Activated T-helper 1 cell treated with Interleukin-2 at 50 U/mL for 16 hours (primary cell): ENCODE measurements at places on chromosomes 12 and 14.

- DNase-seq: no peak
Measured at GRCh38 chr12:1073652-1074051, 82.6 kb downstream of the ERC1 start.

DNA sequence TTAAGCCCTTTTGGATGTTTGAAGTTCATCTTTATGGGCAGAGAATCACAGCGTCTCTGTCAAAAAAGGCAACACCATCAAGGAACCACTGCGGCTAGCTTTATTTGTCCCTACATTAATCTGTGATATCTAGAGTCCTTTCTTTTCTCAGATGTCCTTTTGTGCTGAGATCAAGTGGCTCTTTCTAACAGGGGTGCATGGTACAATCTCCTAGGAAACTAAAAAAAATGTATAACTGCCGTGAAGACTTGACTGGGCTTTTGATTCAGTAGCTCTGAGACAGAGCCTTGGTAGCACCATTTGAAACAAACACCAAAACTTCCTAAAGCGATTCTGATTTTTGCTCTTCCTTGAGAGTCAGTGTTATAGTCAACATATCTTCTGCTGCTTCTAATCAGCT lies 33.3 kb downstream of the KCNK13 start:
- no peak for DNase-seq

GRCh38 chr12:17971850-17972249 lies 118.1 kb downstream of the RERGL start:
- no peak for DNase-seq

- DNase-seq: peak; percentile 20
Measured at GRCh38 chr12:6635375-6635855, 344 bp downstream of the LPAR5 start.

DNA sequence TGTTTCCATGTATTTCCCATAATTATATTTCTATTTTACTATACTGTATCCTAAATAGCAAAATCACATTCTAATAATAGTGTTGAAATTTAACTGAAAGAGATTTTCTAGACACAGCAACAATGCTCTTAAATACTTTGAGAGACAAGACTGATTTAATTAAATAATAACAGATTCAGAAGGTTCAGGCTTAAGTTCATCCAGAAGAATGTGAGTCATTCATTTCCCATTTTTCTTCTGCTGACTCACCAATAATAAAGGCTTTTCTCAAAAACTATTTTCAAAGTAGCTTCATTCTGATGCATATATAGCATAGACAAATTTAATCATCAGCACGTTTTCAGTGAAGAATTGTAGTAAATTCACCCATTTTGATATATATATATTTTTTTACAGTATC lies 481.4 kb downstream of the MDGA2 start:
- DNase-seq: no peak

DNA sequence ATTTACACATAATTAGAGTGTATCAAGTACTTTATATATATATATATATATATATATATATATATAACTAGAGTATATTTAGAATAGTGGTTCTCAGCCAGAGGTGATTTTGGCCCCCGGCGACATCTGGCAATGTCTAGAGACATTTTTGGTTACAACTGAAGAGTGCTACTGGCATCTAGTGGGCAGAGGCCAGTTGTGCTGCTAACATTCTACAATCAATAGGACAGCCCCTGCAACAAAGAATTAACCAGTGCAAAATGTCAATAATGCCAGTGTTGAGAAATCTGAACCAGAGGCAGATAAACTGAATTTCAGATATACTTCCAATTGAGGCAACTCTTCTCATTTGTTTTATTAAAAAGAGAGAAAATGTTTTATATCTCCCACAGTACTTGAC lies 8.9 kb downstream of the GTF2A1 start:
- DNase-seq: no peak

GRCh38 chr14:105944632-105945610 lies 418.5 kb downstream of the TMEM121 start:
- peak; percentile 60 for DNase-seq

- DNase-seq: no peak
Measured at GRCh38 chr12:94318181-94318580, 141.5 kb downstream of the CEP83 start.

DNA sequence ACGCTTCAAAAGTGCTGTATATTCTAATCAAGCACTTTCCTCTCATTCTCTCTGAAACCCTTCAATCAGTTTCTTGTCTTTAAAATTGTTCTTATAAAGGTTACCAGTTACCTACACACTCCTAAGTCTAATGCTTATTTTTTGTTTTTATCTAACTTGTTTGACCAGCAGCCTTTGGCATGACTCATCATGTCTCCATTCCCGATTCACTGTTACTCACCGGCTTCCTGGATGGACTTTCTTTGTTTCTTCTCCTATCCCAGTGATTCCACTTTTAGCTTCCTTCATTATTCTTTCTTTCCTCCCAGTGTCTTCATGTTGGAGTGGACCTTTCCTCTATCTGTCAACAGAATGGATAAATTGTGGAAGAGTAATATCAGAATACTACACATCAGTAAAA lies 368.6 kb upstream of the CCDC196 start:
- no peak for DNase-seq

GRCh38 chr14:23171222-23171975 lies 12.1 kb downstream of the SLC7A8 start:
- no peak for DNase-seq

DNA sequence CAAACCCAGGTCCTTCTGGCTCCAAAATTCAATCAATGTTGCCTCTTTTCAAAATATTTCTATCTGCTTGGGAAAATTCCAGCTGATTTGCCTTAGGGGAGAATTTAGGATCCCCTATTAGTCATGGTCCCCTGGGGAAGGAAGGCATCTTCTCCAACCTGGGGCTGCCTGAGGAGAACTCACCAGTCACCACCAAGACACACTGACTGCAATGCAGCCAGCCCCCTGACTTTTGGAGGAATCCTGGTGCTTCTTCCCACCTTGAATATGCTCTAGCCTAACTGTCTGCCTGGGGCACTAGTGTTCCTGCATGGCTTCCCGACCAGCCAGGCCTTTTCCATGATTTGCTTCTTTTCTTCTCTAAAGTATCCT lies 71.8 kb upstream of the BCL2L14 start:
- DNase-seq: no peak

DNA sequence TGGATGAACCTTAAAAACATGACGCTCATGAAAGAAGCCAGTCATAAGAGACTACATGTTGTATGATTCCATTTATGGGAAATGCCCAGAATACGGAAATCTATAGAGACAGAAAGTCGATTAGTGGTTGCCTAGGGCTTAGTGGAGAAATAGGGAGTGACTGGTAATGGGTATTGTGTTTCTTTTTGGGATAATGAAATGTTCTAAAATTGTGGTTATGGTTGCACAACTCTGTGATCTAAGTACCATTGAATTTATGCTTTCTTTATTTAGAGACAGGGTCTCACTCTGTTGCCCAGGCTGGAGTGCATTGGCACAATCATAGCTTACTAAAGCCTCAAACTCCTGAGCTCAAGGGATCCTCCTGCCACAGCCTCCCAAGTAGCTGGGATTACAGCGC lies 8.0 kb downstream of the RBMS2 start:
- no peak for DNase-seq

GRCh38 chr12:47747126-47747525 lies 11.6 kb downstream of the RAPGEF3 start:
- DNase-seq: no peak

DNA sequence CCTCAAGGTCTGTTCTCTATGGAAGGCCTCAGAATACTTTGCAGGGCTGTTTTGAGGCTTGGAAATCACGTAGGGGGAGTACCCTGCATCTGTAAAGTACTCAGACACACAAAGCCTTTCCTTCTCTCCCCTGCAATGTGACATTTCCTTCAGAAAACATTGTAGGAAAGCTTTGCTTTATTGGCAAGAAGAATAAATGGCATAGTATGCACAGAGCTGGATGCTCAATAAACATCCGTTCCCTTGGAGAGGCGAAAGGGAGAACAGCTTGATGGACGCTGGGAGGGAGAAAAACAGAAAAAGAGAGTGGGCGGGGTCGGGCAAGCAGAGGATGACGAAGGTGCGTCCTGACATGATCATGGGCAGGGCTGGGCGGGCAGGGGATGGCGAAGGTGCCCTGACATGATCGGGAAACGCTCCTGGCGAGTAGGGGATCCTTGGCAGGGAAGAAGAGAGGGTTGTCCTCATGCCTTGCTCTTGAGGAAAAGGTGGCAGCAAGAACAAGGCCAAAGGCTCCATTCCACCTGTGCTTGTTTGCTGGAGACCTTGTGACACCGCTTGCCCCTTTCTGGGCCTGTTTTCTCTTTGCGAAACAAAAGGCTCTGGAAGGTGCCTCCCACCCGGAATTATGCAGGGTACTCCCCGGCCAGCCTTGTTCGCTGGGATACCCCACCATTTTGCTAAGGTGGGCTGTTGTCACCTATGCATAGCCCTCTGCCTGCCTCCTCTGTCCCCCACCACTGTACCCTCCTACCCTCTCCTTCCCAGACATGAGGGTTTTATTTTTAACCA lies 21.1 kb downstream of the IRF2BPL start:
- no peak for DNase-seq

- no peak for DNase-seq
Measured at GRCh38 chr12:16972923-16973770, 367.2 kb upstream of the LMO3 start.

- DNase-seq: no peak
Measured at GRCh38 chr14:31319701-31320100, 100.6 kb downstream of the HEATR5A start.

DNA sequence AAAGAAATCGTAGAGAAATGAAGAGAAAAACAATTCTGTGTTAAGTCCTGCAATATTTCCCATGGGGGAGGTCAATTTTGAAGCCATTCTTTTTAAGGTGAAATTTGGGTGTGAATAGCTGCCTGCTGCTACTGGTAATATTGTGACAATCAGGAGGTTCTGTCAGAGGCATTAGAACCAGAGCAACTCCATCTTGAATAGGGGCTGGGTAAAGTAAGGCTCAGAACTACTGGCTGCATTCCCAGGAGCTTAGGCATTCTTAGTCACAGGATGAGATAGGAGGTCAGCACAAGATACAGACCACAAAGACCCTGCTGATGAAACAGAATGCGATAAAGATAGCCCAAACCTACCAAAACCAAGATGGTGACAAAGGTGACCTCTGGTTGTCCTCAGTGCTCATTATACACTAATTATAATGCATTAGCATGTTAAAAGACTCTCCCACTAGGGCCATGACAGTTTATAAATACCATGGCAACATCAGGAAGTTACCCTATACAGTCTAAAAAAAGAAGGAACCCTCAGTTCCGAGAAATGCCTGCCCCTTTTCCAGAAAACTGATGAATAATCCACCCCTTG lies 24.8 kb upstream of the MTHFD1 start:
- no peak for DNase-seq

- DNase-seq: no peak
Measured at GRCh38 chr14:104891664-104892530, 26.8 kb downstream of the CEP170B start.

- no peak for DNase-seq
Measured at GRCh38 chr12:33825442-33825841, 196.9 kb upstream of the ALG10 start.
